ENCODE measurements at places on chromosomes 7 and 10. TPM values are rescaled to one million over a fixed set of nuclear protein-coding genes. Genes with fewer than 3 reads are reported as not detected.

Gene MCM10
- total RNA-seq, result 4.2 TPM

Gene MYPN
- 57.4 TPM for total RNA-seq

Gene HOGA1
- total RNA-seq, result 1.6 TPM

Gene CYP26A1
- total RNA-seq, result 0.52 TPM

Gene CNTNAP2
- 14.1 TPM for total RNA-seq

Gene MRLN
- total RNA-seq, result 156 TPM

Gene STOX1
- 3.7 TPM for total RNA-seq

Gene SPDYE1
- not detected for total RNA-seq

Gene ITPRID1
- 0.52 TPM for total RNA-seq

Gene NPC1L1
- not detected for total RNA-seq

Gene CRTAC1
- 0.52 TPM for total RNA-seq

Gene EVX1
- not detected for total RNA-seq

Gene ANXA8L1
- 0.52 TPM for total RNA-seq

Gene NPY4R
- total RNA-seq, result not detected

Gene TFPI2
- total RNA-seq, result 1.0 TPM

Gene CACNA2D1
- 116 TPM for total RNA-seq

Gene EPO
- total RNA-seq, result not detected

Gene ADK
- 28.2 TPM for total RNA-seq

Gene NPFFR1
- total RNA-seq, result under 0.01 TPM

Gene IRF5
- total RNA-seq, result 2.6 TPM

Gene LOXL4
- 4.2 TPM for total RNA-seq

Gene SSMEM1
- not detected for total RNA-seq

Gene CCDC172
- total RNA-seq, result not detected

Gene PPP3CB
- total RNA-seq, result 113 TPM

Gene SND1
- total RNA-seq, result 104 TPM

Gene C1GALT1
- 8.4 TPM for total RNA-seq

Gene SLC16A9
- total RNA-seq, result 3.1 TPM

Gene RSPH10B
- 2.1 TPM for total RNA-seq

Gene FKBP6
- under 0.01 TPM for total RNA-seq

Gene TMEM26
- 15.7 TPM for total RNA-seq

Gene ZPBP
- not detected for total RNA-seq

Gene SPDYE5
- total RNA-seq, result not detected

Gene KMT2C
- total RNA-seq, result 61.6 TPM

Gene AGAP9
- total RNA-seq, result 1.0 TPM

Gene AP1S1
- total RNA-seq, result 27.7 TPM

Gene SEC23IP
- 17.7 TPM for total RNA-seq

Gene DUSP5
- 5.2 TPM for total RNA-seq

Gene CLDN3
- total RNA-seq, result 0.52 TPM

Gene RARRES2
- 54.3 TPM for total RNA-seq

Gene TRRAP
- total RNA-seq, result 20.4 TPM

Gene CABCOCO1
- total RNA-seq, result 1.0 TPM

Gene OR2A5
- not detected for total RNA-seq

Gene PRLHR
- not detected for total RNA-seq

Gene KLF14
- total RNA-seq, result 0.52 TPM

Gene IMMP2L
- 15.7 TPM for total RNA-seq

Gene IL2RA
- total RNA-seq, result not detected

Gene CPA2
- total RNA-seq, result 0.52 TPM

Gene WDR86
- total RNA-seq, result 4.7 TPM

Gene ASAH2B
- total RNA-seq, result 2.6 TPM

Gene ELMO1
- 52.7 TPM for total RNA-seq

Gene COL26A1
- total RNA-seq, result 7.8 TPM

Gene SPDYE2
- not detected for total RNA-seq

Gene TSPAN12
- total RNA-seq, result 33.4 TPM

Gene C10orf67
- under 0.01 TPM for total RNA-seq

Gene TMEM196
- total RNA-seq, result 0.52 TPM

Gene CTAGE15
- under 0.01 TPM for total RNA-seq

Gene NEUROG3
- total RNA-seq, result not detected

Gene SPDYE11
- total RNA-seq, result not detected

All from skeletal muscle tissue (tissue), 5 donors.